ENCODE measurements at places on chromosomes 2 and 18.
A peak's percentile ranks its signal among the peaks of the same experiment; 100 is the strongest.

- DNase-seq: no peak
Measured at GRCh38 chr2:68776124-68776523, 41.5 kb downstream of the ARHGAP25 start.

DNA sequence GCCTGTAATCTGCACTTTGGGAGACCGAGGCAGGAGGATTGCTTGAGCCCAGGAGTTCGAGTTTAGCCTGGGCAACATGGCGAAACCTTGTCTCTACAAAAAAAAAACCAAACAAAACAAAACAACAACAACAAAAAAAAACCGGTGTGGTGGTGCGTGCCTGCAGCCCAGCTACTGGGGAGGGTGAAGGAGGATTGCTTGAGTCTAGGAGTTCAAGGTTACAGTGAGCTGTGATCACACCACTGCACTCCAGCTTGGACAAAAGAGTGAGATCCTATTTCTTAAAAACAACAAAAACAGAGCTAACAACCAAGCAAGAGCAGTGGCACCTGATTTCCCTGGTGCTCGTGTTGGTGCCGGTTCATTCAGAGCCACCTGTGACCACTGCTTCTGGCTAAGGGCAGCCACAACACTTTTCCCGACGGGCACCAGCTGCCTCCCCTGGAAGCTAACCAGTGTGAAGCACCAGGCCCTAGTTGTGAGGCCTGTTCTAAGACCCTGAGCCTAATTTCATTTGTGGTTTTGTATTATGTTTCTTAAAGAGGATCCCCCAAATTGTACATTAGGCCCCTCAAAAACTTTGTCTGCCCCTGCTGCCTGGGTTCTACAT is 1.3 kb downstream of the AOX1 start:
- DNase-seq: no peak

- DNase-seq: no peak
Measured at GRCh38 chr2:85001595-85001994, 30.6 kb downstream of the KCMF1 start.

GRCh38 chr18:34695310-34695709 is 14.8 kb upstream of the DTNA start:
- no peak for DNase-seq

DNA sequence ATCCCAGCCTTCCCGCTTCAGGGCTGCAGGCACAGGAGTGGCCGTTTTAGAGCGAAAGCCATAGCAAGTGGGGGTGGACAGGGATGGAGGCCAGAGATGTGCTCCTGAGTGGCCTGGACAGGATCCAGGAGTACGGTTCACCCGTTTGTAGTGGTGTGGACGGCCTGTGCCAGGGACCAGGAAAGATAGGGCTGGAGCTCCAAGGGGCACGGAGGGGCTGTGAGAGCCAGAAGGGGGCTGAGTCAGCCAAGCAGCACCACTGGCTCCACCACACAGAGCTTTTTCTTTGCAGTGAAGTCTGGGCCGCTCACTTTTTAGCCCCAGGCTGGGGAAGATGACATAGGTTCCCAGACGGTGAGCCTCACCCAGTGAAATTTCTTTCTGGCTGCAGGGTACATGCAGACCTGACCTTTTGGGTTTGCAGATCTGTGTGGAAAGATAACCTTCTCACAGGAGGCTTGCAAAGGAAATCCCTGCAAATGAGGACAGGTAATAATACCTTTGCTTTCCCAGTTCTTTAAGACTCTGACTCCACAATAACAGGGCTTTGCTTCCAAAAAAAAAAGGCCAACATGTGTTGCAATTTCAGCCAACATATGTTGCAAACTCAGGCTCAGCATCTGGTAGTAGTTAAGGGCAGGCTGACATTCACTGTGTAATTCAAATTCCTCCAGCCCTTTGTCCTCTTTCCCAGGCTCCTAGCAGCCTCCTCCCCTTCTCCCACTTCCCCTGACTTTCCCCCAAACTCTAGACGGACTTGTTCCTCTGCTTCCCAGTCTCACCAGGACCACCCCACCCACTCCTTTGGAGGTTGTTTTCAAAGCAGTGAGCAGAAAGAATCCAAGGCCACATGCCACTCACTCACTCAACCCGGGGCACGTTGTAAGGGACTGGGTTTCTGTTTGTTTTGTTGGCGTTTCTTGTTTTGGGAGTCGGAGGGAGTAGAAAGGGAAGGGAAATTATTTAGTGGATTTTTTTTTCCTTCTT is 20.3 kb upstream of the LAPTM4A start:
- DNase-seq: peak; percentile 86

GRCh38 chr2:17540093-17540812 is at the start of gene VSNL1:
TSS of gene VSNL1 (plus strand) at chr2:17540696. CDS start at chr2:17592075, 51,379 bp downstream.
- DNase-seq: peak; percentile 81

DNA sequence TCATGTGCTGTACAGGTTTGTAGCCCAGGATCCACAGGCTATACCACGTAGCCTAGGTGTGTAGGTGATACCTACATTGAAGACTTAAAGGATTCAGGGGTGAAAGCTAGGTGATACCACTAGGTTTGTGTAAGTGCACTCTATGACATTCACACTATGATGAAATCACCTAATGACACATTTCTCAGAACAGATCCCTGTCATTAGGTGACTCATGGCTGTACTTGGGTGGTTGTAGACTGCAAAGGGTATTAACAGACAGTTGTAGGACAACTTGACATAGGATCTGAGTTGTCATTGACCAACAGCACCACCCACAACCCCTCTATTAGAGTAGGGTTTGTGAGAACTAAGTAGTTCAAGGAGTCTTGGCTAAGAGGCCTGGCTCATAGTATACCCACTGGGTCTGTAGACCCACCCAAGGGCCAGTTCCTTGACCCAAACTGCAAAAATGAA is 27.7 kb upstream of the SMCHD1 start:
- DNase-seq: no peak

DNA sequence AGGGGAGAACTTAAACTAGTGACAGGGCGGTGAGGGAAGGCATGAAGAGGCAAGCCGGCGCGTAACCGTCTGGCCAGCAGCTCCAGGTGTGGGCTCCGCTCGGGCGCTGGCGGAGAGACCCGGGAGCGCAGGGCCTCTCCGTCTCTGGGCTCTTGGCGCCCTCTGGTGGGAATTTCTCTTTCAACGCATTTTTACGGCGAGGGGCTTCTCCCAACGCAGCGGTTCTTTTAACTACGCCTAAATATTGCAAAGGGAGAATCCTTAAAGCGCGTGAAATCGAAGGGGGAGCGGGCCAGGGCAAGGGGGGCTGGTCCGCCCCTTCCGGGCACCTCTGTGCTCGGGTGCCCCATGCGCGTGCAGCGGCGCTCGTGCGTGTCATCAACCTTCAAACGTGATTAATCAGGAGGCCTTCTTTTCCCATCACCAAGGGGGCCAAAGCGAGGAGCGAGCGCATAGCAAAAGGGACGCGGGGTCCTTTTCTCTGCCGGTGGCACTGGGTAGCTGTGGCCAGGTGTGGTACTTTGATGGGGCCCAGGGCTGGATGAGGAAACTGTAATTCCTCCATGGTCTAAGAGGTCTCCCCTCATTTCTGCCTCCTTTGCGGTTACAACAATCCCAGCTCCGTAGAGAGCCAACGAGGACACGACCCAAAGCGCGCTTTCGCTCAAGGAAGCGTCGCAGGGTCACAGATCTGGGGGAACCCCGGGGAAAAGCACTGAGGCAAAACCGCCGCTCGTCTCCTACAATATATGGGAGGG is 762 bp upstream of the GAD1 start:
- no peak for DNase-seq

DNA sequence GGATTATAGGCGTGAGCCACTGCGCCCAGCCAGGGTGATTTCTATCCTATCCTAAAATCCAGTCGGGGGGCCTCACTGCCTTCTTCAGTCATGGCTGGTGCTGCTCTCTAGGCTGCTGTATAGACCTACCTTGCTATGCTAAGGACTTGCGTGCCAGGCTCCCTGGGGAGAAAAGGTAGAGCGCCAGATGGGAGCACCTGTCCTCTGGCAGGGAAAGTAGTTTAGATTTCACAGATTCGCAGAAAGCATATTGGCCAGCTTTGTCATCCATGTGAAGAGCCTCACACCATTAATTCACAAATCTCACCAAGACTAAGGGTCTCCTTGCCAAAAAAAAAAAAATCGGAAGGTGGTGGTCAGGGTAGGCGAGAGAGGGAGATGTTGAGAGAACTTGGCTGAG is 217.6 kb downstream of the ATAD2B start:
- DNase-seq: no peak

- DNase-seq: no peak
Measured at GRCh38 chr2:20599861-20600461, 50.9 kb downstream of the HS1BP3 start.
